ENCODE measurements at places on chromosomes 12 and 14.

- DNase-seq, result no peak
Measured at GRCh38 chr12:25084816-25085215, 110.1 kb downstream of the DNAI7 start.

DNA sequence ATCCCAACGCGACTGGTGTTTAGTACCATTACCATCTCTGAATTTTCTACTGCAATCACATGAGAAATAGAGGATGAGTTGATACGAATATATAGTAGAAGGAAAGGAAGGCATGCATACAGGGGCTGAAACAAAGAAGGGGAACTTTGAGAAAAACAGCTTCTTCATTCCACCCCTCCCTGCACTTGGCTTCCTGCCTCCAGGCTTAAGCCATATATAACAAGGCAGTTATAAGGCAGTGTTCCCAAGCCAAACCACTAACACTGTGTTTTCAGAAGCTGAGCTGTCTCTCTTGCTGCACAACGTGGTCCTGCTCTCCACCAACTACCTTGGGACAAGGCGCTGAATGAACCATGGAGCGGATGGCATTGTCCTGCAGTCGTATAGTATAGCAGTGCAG lies 11.0 kb downstream of the LETMD1 start:
- no peak for DNase-seq

GRCh38 chr12:81245458-81245857 lies 167.6 kb downstream of the ACSS3 start:
- no peak for DNase-seq

- no peak for DNase-seq
Measured at GRCh38 chr12:85600841-85601240, 235.4 kb downstream of the RASSF9 start.

GRCh38 chr12:92114834-92115233 lies 30.8 kb downstream of the BTG1 start:
- no peak for DNase-seq

- no peak for DNase-seq
Measured at GRCh38 chr12:57110104-57111030, 795 bp downstream of the STAT6 start.

- no peak for DNase-seq
Measured at GRCh38 chr14:101216366-101217079, 313.0 kb upstream of the RTL1 start.

GRCh38 chr14:35285168-35286002 lies 6.8 kb upstream of the PSMA6 start:
- no peak for DNase-seq

- no peak for DNase-seq
Measured at GRCh38 chr12:34354239-34355200, 332.2 kb downstream of the ALG10 start.

DNA sequence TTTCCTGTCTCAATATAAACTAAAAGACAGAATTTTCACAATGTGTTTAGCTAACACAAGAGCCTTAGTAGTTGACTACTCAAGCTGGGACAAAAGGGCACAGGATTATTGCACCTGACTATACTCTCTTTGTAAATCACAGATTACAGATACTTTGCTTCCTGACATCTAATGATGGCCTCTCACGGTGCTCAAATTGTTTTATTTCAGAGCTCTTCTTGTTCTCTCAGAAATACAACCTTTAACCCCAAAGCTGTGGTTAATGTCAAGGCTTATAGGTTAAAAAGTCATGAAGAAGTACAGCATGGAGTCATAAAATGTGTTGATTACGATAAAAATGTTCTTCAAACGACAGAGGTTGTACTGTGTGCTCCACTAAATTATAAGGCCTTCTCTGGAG lies 89.9 kb upstream of the CPNE8 start:
- DNase-seq, result no peak

- no peak for DNase-seq
Measured at GRCh38 chr14:65840118-65840751, 427.7 kb downstream of the FUT8 start.

DNA sequence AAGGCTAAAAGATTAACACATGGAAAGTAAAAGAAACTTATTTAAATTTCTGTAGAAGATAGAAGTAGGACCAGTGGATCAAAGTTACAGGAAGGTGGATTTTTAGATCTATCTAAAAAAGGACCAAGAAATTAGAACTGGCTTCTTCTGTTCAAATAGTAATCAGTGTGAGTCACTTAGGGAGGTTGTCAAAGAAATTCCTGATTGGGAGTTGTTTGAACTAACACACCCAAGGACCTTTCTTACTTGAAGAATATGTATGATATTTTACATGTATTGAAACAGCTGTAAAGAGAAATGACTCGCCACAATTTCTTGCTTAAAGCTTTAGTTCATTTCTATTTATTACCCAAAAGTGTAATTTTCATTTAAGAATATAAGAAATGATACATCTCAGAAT lies 256.9 kb downstream of the RAD51B start:
- DNase-seq, result no peak

GRCh38 chr14:71629765-71630492 lies 302.3 kb upstream of the RGS6 start:
- DNase-seq, result no peak

GRCh38 chr12:105020241-105020962 lies 34.3 kb downstream of the NOPCHAP1 start:
- DNase-seq, result no peak

GRCh38 chr12:116172224-116172849 lies 105.2 kb downstream of the MED13L start:
- no peak for DNase-seq

DNA sequence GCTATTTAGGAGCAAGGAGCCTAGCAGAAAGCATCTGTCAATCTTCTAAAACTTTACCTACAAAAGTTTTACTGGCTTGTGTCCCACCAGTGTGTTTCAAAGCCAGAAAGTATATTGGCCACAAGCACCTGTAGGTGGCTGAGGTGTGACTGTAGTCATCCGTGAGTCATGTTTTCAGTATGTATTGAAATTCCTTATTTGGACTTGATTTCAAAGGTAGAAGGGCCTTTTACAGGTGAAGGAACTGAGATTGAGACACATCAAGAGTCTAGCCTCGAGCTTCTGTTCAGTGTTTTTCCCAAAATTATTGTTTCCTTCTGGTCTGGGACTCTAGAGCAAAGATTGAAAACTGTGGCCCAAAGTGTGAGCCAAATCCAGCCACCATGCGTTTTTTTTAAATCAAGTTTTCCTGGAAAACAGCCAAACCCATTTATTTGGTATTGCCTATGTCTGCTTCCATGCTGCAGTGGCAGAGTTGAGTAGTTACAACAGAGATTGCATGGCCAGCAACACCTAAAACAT lies 195.3 kb upstream of the BCL2L14 start:
- no peak for DNase-seq

DNA sequence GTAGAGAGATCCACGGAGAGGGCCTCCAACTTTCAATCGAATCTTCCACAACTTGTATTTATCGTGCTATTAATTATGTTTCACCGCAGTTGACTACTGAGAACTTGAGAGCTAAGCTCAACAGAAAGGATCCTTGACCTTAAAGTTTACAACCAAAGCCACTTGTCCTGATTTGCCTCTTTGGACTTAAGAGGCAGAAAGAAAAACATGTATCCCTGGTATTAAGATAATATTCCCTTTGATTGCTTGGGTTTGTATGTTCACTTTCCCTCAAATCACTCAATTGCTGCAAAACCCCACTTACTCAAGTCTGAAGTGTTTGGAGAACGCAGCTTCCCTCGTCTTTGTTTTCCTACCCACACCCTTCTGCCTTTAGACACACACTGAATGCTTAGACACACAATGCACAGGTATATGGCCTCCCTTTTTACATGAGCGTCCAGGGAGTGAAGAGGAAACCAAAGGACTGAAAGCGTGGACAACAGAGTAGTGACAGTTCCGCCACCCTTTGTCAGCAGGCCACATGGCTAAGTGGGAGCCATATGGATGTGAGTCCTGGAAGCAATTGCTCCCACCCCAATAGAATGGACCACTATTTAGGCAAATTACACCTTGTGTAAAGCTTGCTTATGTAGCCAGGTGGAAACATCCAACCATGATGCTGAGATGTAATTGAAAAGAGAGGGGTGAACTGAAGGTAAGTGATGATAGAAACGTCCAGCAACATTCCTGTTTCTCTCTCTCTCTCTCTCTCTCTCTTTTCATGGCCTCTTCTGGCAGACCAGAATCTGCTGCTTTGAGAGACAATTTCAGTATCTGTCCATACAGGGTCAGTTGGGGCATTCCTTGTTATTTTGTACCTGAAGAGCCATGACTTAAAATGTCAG lies 1.4 kb upstream of the PKP2 start:
- DNase-seq, result no peak

DNA sequence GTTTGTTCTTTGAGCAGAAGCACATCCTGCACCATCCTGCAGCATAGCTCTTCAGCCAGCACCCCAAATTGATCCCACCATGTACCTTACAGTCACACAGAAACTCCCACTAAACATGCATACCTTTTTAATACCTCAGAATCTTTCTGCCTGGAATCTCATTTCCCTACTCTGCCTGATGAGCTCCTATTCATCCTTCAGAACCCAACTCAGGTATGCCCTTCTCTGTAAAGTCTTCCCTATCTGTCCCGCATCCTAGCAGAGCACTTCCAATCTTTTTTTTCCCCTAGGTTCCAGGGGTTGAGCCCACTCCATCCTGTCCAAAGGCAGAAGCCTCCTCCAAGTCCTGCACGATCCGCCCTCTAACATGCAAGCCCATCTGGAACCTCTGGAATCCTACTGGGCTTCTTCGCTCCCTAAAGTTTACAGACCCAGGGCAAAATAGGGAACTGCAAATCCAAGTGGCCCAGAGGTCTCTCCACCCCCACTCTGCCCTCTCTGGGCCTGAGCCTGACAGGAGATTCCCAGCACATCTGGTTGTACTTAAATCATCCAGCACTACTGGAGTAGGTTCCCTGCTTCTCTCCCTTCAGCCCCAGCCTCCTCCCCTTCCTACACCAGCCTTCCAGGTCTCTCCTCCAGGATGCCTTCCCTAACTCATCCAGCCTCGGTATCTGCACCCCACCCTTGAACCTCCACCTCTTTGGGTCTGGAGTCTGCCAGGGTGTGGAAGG lies 4.1 kb upstream of the FIGNL2 start:
- DNase-seq, result no peak

DNA sequence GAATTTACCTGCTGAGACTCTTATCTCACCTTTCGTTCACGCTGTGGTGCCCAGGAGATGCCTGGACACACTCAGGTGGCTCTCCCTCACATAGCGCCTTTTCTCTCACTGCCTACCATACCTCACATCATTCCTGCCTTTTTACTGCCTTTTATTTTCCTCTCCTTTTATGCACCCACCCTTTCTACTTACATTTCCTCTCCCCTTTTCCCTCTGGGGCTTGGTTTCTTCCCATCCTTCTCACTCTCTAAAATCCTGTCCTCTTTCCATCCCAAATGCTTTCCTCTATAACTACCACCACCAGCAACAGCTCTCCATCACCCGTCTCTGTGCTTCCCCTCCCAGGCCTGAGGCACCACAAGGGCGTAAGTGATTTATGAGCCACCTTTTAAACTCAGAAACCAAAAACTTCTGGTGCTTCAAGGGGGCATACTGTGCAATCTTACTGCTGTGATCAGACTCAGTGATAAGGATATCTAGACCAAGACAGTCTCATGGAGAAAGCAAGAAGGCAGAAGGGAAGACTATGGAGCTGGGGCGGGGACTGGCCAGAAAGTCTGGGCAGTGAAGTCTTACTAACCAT lies 32.7 kb upstream of the SMUG1 start:
- no peak for DNase-seq

- no peak for DNase-seq
Measured at GRCh38 chr14:22071006-22071405, 397.4 kb upstream of the OR4E1 start.

- no peak for DNase-seq
Measured at GRCh38 chr14:54106661-54107377, 150.2 kb upstream of the BMP4 start.

DNA sequence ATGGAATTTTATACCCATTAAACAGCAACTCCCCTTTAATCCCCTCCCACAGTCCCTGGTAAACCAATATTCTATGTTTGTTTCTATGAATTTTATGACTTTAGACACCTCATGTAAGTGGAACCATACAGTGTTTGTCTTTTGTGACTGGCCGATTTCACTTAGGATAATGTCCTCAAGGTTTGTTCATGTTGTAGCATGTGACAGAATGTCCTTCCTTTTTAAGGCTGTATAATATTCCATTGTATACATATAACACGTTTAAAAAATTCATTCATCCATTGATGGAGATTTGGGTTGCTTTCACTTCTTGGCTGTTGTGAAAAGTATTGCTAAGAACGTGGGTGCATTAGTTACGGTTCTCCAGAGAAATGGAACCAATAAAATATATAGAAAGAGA lies 40.2 kb downstream of the ARF6 start:
- DNase-seq, result no peak

GRCh38 chr12:21606175-21606574 lies 1.5 kb upstream of the GYS2 start:
- no peak for DNase-seq

- DNase-seq, result no peak
Measured at GRCh38 chr12:25131270-25131669, 63.7 kb downstream of the DNAI7 start.

DNA sequence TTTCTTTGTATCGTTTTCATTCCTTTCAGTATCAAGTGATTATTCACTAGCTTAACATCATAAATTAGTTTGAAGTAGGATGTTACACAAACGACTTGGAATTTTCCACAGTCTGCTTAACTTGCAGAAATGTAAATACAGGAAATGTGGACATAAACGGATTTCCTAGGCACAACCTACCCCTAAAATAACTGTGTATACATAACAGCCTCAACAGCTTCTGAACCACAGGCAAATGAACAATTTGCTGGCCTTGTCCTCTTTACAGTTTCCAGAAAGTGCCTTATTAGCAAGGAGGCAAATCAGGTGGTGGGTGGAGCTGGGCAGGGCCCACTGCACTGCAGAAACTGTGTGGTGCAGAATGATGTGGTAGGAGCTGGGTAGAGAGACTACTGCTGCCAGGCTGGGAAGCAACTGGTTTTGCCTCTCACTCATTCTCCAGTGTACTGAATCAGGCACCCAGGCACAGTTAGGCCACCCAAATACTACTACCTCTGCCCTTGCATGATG lies 14.1 kb downstream of the DRAM1 start:
- DNase-seq, result no peak

DNA sequence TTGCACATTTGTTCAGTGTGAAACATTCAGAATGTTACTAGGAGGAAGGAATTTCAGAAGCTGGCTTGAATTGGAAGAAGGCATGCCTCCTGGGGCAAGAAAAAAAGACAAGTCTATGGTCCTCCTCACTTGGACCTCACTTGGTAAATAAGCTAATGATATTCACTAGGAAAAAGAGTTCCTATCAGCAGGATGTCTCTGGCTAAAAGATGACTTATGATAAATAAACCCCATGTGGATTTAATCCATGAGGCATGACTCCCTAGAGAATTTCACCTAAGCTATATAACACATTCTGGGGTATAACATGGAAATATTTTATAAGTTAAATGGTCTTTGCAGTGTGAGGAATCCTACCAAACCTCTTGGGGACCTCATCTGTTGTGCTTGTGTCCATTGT lies 199.9 kb downstream of the LRIG3 start:
- DNase-seq, result no peak

All from esophagus squamous epithelium (tissue), 5 donors.